ENCODE measurements at places on chromosomes 7 and 10. TPM values are rescaled to one million over a fixed set of nuclear protein-coding genes. Genes with fewer than 3 reads are reported as not detected.

CYP3A7 gene
- polyA plus RNA-seq, result 11.4 TPM

HYAL4 gene
- 0.30 TPM for polyA plus RNA-seq

CELF2 gene
- polyA plus RNA-seq, result 48.1 TPM

ZNF680 gene
- polyA plus RNA-seq, result 11.1 TPM

SFRP5 gene
- 0.41 TPM for polyA plus RNA-seq

SPDYE5 gene
- 0.09 TPM for polyA plus RNA-seq

NOBOX gene
- polyA plus RNA-seq, result not detected

SFMBT2 gene
- polyA plus RNA-seq, result 8.8 TPM

SPOCK2 gene
- 163 TPM for polyA plus RNA-seq

UBE2D4 gene
- 10.2 TPM for polyA plus RNA-seq

ANKRD61 gene
- 0.21 TPM for polyA plus RNA-seq

TMEM176A gene
- polyA plus RNA-seq, result 27.9 TPM

PCDH15 gene
- 0.09 TPM for polyA plus RNA-seq

AKR1C2 gene
- polyA plus RNA-seq, result 3.8 TPM

MEPCE gene
- polyA plus RNA-seq, result 37.4 TPM

KCP gene
- 0.34 TPM for polyA plus RNA-seq

UBE2D1 gene
- 24.0 TPM for polyA plus RNA-seq

FKBP6 gene
- 0.50 TPM for polyA plus RNA-seq

DNMBP gene
- 10.0 TPM for polyA plus RNA-seq

GCK gene
- 0.30 TPM for polyA plus RNA-seq

TMEM270 gene
- polyA plus RNA-seq, result 0.46 TPM

POM121C gene
- polyA plus RNA-seq, result 15.4 TPM

ABCA13 gene
- polyA plus RNA-seq, result 0.91 TPM

TRUB1 gene
- 12.1 TPM for polyA plus RNA-seq

PIK3AP1 gene
- 13.0 TPM for polyA plus RNA-seq

NKX2-3 gene
- polyA plus RNA-seq, result 0.09 TPM

IFIT3 gene
- polyA plus RNA-seq, result 31.5 TPM

TBX20 gene
- polyA plus RNA-seq, result not detected

WEE2 gene
- polyA plus RNA-seq, result 0.05 TPM

UCN3 gene
- 0.30 TPM for polyA plus RNA-seq

CCAR1 gene
- 118 TPM for polyA plus RNA-seq

OR2A1 gene
- 0.07 TPM for polyA plus RNA-seq

INTS1 gene
- polyA plus RNA-seq, result 287 TPM

SPDYE16 gene
- 0.27 TPM for polyA plus RNA-seq

PON1 gene
- 6.9 TPM for polyA plus RNA-seq

NXPH1 gene
- 0.07 TPM for polyA plus RNA-seq

NCAPG2 gene
- 3.8 TPM for polyA plus RNA-seq

TCERG1L gene
- 1.5 TPM for polyA plus RNA-seq

C10orf143 gene
- polyA plus RNA-seq, result 13.5 TPM

ARMC3 gene
- polyA plus RNA-seq, result 0.11 TPM

SAMD9 gene
- polyA plus RNA-seq, result 13.9 TPM

FAM25C gene
- not detected for polyA plus RNA-seq

TLX1 gene
- 0.27 TPM for polyA plus RNA-seq

CAMK2B gene
- polyA plus RNA-seq, result 3.1 TPM

SOSTDC1 gene
- polyA plus RNA-seq, result 0.64 TPM

GNAT3 gene
- polyA plus RNA-seq, result 0.05 TPM

INA gene
- 0.98 TPM for polyA plus RNA-seq

A1CF gene
- polyA plus RNA-seq, result 0.02 TPM

CCDC7 gene
- 2.7 TPM for polyA plus RNA-seq

PDGFA gene
- 15.1 TPM for polyA plus RNA-seq

IL6 gene
- polyA plus RNA-seq, result 3.5 TPM

HOXA4 gene
- polyA plus RNA-seq, result 3.0 TPM

TMEM178B gene
- polyA plus RNA-seq, result 0.68 TPM

SORCS1 gene
- 1.1 TPM for polyA plus RNA-seq

AGAP5 gene
- polyA plus RNA-seq, result 9.0 TPM

LIPF gene
- polyA plus RNA-seq, result 1.0 TPM

PPP1R17 gene
- 0.27 TPM for polyA plus RNA-seq
